ENCODE measurements at places on chromosomes 2 and 18.
A peak's percentile ranks its signal among the peaks of the same experiment; 100 is the strongest.

GRCh38 chr2:10195278-10196109, 73.0 kb downstream of the RRM2 start:
- DNase-seq = peak; percentile 19

GRCh38 chr2:28981016-28981441, at the start of gene TOGARAM2:
Gene TOGARAM2 (plus strand): TSS chr2:28981298. CDS start chr2:28994835, 13,537 bp downstream.
- DNase-seq = no peak

DNA sequence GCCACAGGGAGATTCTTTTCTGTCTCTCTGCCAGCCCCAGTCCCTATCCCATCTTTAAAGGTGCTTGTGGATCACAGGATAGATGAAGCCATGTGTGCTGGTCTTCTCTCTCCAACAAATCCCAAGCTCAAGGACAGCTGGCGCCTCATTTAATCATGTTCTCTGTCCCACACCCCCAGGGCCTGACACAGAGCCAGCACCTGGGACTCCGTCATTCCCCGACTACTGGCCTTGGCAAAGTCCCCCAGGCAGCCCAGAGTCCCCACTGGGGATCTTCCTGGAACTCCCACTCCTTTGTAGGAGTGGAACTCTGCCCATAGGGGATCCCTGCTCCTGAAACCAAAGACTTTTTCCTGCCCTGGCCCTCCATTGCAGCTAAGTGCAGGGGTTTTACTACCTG, 60.8 kb downstream of the MTHFD2 start:
- DNase-seq = no peak

DNA sequence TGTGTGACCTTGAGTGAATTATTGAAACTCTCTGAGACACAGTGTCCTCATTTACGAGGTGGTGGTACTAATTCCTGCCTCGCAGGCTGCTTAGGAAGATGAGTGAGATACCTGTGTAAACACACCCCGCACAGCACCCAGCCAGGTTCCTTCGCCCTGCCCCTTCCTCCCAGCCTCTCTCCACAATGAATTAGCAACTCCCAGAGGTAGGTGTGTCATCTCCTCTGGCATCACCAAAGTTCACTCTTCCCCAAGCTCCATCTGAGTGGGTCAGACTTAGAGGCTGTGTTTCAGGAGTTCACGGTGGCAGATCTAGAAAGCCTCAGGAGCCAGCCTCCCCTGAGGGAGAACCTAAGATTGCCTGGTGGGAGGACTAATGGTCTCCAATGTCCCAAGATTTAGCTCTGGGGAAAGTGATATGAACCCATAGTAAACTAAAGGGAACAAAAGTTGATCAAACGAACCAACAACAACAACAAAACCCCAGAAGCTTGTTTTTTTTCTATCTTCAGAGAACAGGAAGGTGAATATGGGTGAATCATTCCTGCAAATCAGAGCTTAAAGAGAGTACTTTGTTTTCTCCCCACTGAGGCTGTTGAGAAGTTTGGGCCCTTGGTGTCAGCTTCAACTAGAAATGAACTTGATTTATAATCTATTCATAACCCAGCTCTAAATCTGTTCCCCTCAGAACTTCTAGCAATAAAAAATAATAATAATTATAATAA, 44.4 kb upstream of the NRP2 start:
- DNase-seq = no peak

DNA sequence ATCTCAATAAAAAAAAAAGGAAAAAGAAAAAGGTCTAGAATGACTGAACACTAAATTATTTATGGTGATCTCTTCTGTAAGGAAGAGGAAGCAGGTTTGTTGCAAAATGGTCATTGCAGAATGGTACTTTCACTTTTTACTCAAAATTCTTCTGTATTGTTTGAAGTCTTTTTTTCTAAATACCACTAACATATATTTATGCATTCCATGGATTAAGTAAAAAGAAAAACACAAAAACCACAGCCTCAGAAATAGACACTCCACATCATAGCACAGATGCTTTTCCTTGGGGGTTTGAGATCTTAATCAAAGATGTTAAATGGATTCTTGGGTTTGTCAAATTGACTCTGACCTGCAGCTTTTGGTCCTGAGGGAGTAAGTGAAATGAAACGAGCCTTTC, 47.4 kb downstream of the RHOB start:
- no peak for DNase-seq

Measured in D341Med (cell line).